ENCODE measurements at places on chromosomes 7 and 10. TPM values are rescaled to one million over a fixed set of nuclear protein-coding genes. Genes with fewer than 3 reads are reported as not detected.

DNA sequence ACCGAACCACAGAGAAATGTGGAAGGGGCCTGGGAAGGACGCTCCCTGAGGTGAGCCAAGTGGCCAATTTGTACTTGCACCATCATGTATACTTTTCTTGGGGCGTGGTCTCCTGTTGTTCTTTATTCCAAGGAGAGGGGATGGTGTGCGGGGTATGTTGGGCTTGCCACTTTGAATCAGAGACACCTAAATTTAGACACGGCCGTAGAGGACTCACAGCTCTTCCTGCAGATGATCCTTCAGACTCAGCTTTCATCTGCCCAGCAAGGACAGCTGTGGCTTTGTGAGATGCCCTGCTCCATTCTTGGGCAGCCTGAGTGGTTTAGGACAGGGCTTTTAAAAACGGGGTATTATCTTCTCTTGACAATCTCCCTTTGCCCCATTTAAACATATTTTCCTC is 473.2 kb downstream of the REEP3 start:
- no peak for DNase-seq

CDHR3 gene
- 8.0 TPM for total RNA-seq

GRCh38 chr7:15720849-15721471 is 34.5 kb upstream of the MEOX2 start:
- peak; percentile 33 for DNase-seq

BEND7 gene
- 9.7 TPM for total RNA-seq

DNA sequence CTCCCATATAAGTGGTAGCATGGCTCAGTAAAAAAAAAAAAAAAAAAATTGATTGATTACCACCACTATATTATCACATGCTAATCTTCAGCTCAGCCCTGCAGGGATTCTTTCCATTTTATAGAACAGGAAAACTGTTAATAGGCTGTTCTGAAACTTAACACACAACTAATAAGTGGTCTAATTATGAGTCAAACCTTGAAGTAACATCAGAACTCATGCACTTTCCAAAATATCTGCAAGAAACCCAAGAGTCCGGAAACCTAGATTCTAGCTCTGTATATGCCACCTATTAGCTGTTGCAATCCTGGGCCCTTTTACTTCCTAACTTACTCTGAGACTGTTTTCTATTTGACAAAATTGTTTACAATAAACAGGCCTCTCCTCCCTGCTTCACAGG is 23.9 kb downstream of the SEM1 start:
- no peak for DNase-seq

GRCh38 chr7:122100021-122100420 is 44.0 kb downstream of the AASS start:
- no peak for DNase-seq

GRCh38 chr7:39550411-39550810 is 15.8 kb upstream of the YAE1 start:
- DNase-seq, result no peak
